ENCODE measurements at places on chromosomes 2 and 18.

DNA sequence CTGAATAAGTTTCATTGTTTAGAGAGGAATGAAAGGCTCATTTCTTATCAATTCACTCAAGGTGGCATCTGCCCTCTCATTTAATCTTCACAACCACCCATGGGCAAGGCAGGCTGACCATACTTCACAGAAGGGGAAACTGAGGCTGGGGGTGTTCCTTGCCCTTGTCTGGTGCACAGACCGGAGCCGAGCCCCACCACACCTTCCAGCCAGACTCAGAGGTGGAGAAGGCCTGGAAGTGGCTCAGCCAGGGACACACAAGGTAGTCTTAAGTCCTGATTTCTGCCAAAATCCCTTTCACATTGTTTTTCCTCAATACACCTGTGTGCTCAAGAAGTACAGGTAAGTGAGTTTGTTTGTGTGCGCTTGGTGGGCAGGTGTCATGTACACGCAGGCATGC, 111.9 kb upstream of the TEX51 start:
- no peak for DNase-seq

- no peak for DNase-seq
These were observed 23.7 kb downstream of the GCKR start for GRCh38 chr2:27520316-27520715.

DNA sequence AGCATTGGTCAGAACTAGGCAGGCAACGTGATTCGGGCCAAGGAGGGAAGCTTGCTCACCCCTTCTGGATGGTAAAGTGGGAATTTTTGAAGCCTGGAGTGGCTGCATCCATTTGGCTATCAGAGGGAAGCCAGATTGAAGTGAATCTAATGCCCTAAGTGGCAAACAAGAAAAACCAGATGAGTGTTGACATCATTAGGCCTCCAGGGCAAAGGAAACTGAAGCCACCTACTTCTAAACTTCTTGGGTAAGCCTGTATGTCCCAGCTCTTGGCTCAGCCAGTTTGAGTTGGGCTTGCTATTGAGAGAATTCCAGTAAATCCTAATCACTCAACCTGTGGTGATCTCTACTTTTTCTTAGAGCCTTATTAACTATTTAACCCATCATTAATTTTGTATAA, 20.9 kb downstream of the SOX11 start:
- no peak for DNase-seq

DNA sequence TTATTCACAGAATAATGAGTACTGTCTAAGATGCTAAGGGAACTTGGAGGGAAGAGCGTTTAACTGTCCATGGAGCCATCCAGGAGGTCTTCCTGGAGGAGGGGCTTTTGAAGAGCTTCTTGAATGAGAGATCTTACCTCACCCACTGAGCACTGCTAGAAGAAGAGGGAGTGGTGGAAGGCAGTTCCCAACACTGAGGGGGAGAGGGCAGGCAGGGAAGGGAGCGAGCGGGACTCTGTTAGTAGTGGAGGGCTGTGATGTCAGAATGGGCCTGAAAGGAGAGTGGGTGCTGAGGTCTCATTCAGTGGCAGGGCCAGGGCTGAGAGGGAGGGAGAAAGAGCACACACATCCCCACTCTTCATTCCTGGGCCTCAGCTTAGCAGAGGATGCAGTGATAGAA, 65.0 kb downstream of the NCK2 start:
- no peak for DNase-seq

- no peak for DNase-seq
These were observed 203.4 kb upstream of the TRIB2 start for GRCh38 chr2:12513339-12513738.

- DNase-seq = no peak
These were observed 83.6 kb downstream of the CDC42EP3 start for GRCh38 chr2:37587817-37588216.

- DNase-seq = no peak
These were observed at the start of gene DSG2 for GRCh38 chr18:31497836-31498573. Gene DSG2, plus strand, starts transcription at chr18:31498177. Its CDS starts 75 bp downstream, at chr18:31498252.

- no peak for DNase-seq
These were observed 488.0 kb downstream of the CBLN2 start for GRCh38 chr18:72056171-72056570.

- DNase-seq = no peak
These were observed 636.4 kb downstream of the PLCL1 start for GRCh38 chr2:198440833-198441232.

- no peak for DNase-seq
These were observed 78.7 kb upstream of the MSH6 start for GRCh38 chr2:47704287-47704686.

DNA sequence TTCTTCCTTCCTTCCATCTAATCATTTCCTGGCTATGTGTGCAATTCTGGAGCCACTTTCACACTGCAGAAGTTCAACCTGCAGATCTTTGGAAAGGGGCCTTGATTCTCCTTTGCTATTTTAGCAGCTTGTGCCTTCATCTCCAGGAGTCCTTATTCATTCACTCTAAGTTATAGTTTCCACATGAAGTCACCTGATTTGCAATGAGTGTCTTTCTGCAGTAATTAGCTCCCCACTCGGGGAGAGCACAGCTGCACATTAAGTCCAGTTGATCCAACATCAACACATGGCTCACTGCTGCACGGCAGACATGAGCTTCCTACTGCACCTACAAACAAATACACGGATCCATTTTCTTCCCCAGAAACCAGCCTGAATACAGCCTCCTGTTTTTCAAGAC, 323.1 kb upstream of the TNP1 start:
- no peak for DNase-seq

- DNase-seq = no peak
These were observed 58.7 kb downstream of the MAPRE2 start for GRCh38 chr18:35099911-35100310.

- DNase-seq = no peak
These were observed 229.2 kb downstream of the SEPTIN10 start for GRCh38 chr2:109384308-109385271.

- no peak for DNase-seq
These were observed 42.3 kb downstream of the TRAF3IP1 start for GRCh38 chr2:238362626-238363025.

DNA sequence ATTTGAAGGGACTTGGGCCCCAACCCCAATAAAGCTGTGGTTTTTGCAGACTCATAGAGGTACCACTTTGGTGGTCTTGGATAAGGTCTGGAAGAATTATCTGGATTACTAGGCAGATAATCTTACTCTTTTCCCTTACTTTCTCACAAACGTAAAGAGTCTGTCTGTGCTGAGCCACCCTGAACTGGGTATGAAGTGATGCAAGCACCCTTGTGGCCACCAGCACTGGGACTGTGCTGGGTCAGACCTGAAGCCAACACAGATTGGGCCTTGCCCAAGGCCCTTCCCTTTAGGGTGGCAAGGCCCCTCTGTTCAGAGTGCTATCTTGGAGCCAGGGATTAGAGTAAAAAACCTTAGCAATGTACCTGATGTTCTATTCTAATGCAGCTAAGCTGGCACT, 827.0 kb upstream of the RAB6C start:
- no peak for DNase-seq

DNA sequence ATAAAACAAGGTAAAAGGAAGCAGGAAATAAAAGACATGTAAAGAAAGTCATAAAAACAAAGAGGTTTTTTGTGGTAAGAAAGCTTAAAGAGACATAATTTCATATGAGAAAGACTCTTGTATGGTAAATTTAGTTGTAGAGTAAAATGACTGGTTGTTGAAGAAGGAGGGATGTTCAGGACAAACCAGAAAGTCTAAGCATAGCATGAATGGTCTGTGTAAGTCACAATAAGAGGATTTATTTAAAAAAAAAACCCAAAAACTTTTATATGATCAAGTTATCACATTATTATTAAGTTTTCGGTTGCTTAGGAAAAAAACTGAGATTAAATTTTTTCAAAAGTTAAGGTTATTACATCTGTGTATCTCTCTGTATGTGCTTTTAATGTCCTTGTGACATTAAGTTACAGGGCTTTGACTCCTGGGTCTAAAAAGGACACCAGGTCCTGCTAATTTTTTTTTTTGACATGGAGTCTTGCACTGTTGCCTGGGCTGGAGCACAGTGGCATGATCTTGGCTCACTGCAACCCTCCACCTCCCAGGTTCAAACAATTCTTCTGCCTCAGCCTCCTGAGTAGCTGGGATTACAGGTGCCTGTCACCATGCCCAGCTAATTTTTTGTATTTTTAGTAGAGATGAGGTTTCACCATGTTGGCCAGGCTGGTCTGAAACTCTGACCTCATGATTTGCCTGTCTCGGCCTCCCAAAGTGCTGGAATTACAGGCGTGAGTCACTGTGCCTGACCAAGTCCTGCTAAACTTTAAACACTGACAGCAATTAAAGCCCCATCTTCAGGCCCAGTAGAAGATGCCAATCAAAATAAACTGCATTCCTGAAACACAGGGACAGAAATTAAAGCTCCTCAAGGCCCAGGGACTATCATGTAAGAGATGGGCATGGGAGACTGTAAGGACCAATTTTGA, 14.2 kb upstream of the OXER1 start:
- DNase-seq = no peak

GRCh38 chr2:159080641-159081040, 112.2 kb downstream of the TANC1 start:
- DNase-seq = no peak

- DNase-seq = no peak
These were observed 82.2 kb downstream of the CHRNA1 start for GRCh38 chr2:174682007-174682577.

GRCh38 chr18:58691256-58691655, 20.0 kb downstream of the MALT1 start:
- peak; percentile 2 for DNase-seq

GRCh38 chr2:72330652-72331051, 183.0 kb upstream of the CYP26B1 start:
- DNase-seq = no peak

DNA sequence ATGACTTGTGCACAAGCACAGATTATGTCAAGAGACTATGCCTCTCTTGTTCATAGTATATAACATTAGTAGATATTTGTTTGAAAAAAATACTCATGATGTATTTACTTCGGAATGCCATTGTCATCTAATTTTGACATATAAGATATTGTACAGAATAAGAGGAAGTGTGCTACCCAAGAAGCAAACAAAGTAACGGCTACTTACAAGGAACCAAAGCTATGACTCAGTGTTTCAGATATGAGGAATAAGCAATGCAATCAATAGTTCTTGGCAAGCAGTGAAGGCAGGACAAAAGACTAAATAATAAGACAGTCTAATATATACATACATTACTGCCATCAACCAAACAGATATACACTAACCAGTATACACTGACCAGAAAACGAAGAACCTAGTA, 256.3 kb downstream of the CCDC178 start:
- peak; percentile 18 for DNase-seq

DNA sequence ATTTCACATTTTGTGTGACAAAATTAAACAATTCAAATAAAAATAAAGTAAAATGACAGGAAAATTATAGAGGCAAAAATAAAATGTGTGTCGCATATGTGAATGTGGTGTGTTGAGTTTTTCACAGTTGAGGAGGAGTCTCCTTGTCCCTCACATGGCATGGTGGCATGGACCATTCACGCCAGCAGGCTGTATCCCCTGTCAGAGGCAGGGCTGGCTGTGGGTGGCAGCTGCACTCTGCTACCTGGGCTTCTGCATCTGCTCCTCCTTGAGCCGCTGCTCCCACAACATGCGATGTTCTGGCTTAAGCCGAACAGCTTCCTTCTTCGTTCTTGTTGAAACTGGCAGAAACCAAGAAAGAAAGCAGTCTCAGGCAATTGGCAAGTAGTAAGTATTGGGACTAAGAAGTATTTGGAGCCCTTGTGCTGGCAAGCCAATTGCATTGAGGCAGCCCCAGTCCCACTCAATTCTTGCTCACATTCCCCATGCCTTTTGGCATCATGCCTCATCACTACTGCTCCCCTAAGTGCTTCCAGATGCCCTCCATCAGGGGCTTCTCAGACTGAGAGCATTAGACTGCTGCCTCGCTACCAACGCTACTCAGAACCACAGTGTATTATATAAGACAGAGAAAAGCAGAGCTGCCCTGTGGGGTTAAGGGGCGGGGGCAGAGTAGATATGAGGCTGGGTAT, 177.9 kb upstream of the NABP1 start:
- DNase-seq = no peak

- no peak for DNase-seq
These were observed 101.3 kb downstream of the CDC42EP3 start for GRCh38 chr2:37569986-37570679.

DNA sequence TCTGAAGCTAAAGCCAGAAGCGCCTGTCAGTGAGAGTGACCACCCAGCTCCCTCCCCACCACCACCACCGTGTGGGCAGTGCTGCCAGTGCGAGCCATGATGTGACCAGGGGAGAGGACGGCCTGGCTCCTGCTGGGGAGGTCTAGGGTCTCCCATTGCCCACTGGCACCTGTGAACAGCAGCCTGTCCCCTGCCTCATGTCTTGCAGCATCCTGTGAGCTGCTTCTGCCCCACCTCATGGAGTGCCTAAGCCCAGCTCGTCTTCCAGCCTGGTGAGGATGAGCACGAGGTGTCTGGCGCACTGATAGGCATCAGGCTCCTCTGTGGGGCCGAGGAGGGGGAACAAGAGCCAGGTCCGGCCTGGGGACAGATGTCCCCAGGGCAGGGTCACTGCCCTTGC, 61.4 kb downstream of the FAM168B start:
- no peak for DNase-seq

GRCh38 chr2:189143925-189144324, 35.6 kb downstream of the COL5A2 start:
- DNase-seq = no peak

- peak; percentile 95 for DNase-seq
These were observed 46.7 kb downstream of the FBXO48 start for GRCh38 chr2:68420254-68420910.

Measured in MV-4-11 (cell line).